ENCODE measurements at places on chromosomes 7 and 10.

- DNase-seq, result no peak
These were observed 32.2 kb downstream of the CTTNBP2 start for GRCh38 chr7:117841011-117841410.

- DNase-seq, result no peak
These were observed 26.6 kb upstream of the SNX10 start for GRCh38 chr7:26265065-26265464.

DNA sequence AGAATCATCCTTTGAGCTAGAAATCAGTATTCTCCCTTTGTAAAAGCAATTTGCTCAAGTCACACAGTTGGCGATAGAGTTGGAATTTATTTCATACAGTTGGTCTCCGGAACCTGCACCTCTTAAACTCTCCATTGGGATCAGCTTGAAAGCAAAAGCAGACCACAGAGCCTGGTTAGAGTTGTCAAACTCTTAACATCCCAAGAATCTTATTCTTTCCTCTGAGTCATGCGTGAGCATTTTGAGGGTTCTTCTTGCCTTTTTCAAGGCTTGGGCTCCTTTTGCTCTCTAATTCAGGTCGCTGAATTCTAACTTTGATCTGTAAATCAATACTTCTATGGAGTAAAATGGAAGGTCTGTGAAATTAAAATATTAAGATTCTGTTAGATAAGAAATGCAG lies 19.6 kb upstream of the SCIN start:
- no peak for DNase-seq

GRCh38 chr7:28958235-28958979 lies at the start of gene TRIL:
Gene TRIL, minus strand, starts transcription at chr7:28958330. Its CDS starts 284 bp downstream, at chr7:28958046.
- peak; percentile 3 for DNase-seq

DNA sequence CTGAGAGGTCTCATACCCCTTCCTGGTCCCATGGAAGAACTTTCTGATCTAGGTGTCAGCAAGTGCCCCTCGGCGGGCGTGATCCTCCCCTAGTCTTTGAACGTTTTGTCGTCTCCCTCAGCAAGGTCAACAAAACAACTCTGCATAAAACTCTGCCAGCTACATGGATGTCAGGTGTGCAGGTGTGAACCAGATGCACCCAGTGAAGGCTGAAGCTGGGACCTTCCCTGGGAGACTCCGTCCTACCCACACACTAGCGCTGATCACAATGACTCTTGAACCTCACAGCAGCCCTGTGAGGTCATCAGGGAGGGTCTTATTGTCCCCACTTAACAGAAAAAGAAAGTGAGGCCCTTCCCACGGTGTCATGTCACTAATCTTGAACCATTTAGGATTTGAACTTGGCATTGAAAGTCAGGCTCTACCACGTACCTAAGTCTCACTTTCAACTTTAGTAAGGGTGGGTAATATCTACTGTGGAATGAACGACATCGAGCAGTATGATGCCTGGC lies 68.1 kb downstream of the VSTM4 start:
- DNase-seq, result no peak

DNA sequence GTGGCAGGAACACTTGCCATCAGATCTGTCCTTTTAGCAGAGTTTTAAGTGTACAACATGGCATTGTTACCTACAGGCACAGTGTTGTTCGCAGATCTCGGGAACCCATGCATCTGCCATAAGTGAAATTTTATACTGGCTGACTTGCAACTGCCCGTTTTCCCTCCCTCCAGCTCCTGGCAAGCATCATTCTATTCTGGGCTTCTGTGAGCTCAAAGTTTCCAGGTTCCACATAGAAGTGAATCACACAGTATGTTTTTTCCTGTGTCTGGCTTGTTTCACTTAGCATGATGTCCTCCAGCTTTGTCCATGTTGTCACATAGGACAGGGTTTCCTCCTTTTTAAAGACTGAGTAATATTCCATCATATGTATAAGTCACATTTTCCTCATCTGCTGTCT lies 56.6 kb downstream of the C10orf143 start:
- no peak for DNase-seq

- no peak for DNase-seq
These were observed 497.3 kb downstream of the INHBA start for GRCh38 chr7:41205600-41205999.

GRCh38 chr10:53580465-53580864 lies 807.9 kb upstream of the MBL2 start:
- no peak for DNase-seq

- DNase-seq, result no peak
These were observed 70.0 kb downstream of the AFAP1L2 start for GRCh38 chr10:114334301-114334700.

- DNase-seq, result no peak
These were observed 20.5 kb downstream of the ARHGAP12 start for GRCh38 chr10:31908157-31908556.

DNA sequence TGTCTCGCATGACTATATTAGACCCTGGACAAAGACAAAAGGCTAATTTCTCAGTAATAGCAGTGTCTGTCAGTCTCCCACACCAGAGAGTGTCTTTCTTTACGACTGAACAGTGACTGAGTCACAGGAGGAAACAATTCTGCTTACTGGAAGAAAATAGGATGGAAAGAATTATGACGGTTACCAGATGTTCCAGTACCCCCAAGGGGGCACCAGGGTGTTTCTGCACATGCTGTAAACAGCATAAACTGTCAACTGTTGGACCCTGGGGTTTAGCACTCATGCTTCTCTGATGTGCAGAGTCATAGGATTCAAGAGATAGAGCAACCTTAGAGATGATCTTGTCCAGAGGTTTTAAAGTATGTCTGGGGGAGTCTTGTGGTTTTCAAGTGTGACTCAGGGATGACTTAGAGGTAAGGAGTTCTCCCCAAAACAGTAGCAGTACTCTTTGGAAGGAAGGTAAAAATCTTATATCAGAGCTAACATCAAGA lies 291.7 kb downstream of the THSD7A start:
- DNase-seq, result no peak

DNA sequence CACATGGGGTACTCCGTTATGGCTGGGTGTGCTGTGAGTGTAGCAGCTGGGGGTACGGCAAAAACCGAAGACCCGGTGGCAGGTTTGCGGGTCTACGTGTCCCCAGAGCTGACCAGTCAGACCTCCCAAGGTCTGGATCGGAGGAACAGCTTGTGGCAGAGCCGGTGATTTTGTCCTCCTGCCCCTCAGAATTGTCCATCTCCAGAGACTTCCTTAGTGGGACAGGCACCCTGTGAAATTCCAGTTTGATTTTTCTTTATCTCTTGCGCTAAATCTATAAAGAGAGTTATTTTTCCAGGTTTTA lies 1.0 kb downstream of the EIF3B start:
- DNase-seq, result no peak

DNA sequence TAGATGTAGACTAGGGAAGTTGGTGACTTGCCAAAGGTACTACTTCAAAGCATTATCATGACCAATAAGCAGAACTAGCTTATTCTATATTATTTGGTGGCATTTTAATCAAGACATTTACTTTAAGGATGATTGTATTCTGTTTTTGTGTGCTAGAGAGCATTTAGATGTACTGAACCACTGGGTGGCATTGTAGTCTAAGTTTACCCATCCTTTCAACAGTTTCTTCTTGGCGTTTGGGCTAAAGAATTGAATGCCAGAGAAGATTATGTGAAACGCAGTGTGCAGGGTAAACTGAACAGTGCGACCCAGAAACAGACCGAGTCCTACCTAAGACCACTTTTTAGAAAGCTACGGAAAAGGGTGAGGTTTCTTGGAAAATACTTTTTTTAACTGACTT lies 26.8 kb downstream of the PRPF18 start:
- DNase-seq, result no peak

- DNase-seq, result no peak
These were observed 13.3 kb downstream of the GNA12 start for GRCh38 chr7:2830609-2831376.

- no peak for DNase-seq
These were observed 258.5 kb downstream of the ARL4A start for GRCh38 chr7:12945901-12946300.

DNA sequence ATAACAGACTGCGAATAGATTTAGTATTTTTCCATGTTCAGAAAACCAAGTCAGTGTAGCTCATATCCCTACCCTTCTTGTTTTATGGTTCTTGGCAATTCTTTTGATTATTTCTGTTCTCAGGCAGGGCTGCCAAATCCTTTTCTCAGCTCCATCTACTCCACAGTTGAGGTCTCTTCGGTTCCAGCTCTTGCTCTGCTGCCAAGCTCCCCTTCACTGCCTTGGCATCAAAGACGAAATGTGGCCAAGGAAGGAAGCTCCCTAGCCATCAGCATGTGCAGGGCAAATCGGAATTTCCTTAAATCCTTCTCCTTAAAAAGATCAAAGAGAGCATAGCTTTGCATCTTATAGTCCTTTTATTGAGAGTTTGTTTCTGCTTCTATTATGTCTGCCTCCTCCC lies 116.4 kb upstream of the NOBOX start:
- DNase-seq, result no peak

- DNase-seq, result no peak
These were observed 93.3 kb downstream of the HYCC1 start for GRCh38 chr7:22920672-22921071.

- DNase-seq, result no peak
These were observed 1.6 kb downstream of the TAC1 start for GRCh38 chr7:97733276-97734161.

DNA sequence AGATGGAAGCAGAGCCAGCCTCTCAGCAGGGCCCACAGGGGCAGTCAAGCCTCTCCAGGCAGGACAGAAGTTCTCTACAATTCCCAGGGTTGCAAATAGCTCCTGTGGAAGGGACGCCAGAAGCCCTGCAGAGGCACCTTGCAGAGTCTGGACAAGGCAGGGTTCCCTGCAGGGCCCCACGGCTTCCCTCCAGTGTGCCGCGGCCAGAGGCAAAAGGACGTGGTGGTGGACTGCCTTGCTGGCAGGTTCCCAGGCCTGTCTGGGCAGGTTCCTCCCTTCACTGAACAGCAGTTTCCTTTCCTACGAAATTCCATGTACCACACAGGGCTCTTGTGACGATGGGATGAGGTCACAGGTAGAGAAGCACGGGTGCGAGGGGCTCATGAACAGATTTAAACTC lies 25.1 kb downstream of the UPP1 start:
- DNase-seq, result no peak

GRCh38 chr7:143908120-143908519 lies 6.1 kb upstream of the TCAF1 start:
- no peak for DNase-seq

DNA sequence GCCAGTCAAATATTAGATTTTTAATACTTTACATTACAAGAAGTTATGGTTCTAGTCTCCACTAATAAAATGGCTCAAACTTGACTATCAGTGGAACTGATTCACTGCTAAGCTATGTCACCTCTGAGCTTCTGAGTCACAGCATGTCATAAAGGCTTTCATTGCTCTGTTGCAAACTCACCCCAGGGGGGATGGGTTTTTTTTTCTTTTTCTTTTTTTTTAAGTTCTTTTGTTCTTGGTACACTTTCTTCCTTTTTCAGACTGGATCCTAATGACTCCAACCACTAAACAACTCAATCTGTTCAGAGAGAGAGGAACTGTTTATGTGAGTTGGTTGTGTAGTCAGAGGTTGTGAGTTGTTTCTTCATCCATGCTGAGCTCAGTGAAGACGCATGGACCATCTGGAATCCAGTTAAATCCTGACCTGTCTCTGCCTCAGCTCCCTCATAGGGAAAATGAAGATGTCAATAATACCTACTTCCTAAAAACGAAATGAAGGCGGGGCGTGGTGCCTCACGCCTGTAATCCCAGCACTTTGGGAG lies 11.0 kb downstream of the MYOF start:
- peak; percentile 57 for DNase-seq

GRCh38 chr7:29810813-29811482 lies 4.6 kb downstream of the WIPF3 start:
- no peak for DNase-seq

DNA sequence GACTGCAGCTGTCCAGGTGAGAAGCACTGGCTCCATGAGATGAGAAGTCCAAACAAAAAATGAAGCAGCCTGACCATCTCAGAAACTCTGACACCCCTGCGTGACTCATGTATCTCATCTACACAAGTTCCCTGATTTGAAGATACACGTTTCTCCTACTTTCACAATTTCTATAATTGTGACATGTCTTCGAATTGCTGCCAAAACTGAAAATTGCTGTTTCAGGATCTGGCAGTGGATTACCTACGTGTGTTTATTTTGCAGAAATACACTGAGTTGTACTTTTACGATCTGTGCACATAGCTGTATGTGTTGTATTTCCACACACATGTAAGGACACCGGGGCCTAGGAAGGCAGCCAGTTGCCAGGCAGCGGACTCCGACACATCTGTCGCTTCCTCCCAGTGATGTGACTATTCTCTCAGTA lies 53.2 kb downstream of the LARP4B start:
- DNase-seq, result no peak

DNA sequence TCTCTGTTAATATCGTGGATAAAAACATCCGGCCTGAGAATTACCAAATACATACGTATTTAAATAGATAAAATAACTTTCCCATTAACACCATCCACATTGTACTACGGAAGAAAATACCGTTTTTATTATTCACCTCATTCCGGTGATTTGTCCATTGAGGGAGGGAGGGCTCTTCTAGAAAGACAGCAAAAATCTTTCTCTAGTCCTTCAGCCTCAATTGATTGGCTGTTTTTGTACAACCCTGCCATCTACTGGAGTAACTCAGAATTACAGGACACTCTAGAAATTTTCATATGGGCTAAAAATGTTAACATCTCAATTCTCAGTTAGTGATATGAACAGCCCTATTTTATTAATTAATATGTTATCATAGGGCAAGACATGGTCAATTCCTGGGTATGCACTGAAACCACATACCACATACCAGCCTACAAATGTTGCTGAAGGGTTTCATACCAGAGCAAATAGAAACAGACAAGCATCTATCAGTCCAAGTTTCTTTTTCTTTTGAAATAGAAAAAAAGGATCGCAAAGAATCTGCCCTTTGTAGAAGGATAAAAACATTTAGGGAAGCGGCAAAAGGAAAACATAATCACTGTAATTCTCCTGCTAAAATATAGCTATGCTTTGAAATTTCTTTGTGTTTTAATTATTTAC lies 55.8 kb upstream of the CDCA7L start:
- peak; percentile 50 for DNase-seq

- DNase-seq, result no peak
These were observed 123.0 kb upstream of the FZD8 start for GRCh38 chr10:35765066-35765527.

- peak; percentile 37 for DNase-seq
These were observed 566.4 kb downstream of the GFRA1 start for GRCh38 chr10:115706488-115707076.

GRCh38 chr10:33735464-33735923 lies 401.0 kb upstream of the NRP1 start:
- DNase-seq, result no peak

DNA sequence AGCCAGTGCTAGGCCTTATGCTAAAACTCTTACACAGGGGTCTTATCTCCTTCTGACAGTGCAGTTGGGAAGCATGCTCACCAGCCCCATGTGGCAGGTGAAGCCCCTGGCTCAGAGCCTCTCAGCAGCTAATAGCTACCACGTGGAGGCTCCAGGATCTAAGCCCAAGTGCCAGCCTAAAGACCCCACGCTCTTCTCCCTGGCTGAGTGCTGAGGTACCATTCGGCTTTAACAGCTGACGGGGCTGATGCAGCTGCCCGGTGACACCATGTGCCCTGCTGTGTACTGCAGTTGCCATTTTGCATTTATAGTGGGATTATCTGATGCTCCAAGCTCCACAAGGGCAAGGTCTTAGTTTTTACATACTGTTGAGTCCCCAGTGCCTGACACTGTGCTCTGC lies 515.7 kb upstream of the GALNT17 start:
- DNase-seq, result no peak

GRCh38 chr7:38453168-38453567 lies 178.0 kb downstream of the AMPH start:
- DNase-seq, result no peak

- DNase-seq, result no peak
These were observed 49.4 kb downstream of the CPEB3 start for GRCh38 chr10:92241501-92241900.

Measured in amniotic stem cell (primary cell).